GM06990 (cell line): ENCODE measurements at places on chromosomes 1 and 21.

DNA sequence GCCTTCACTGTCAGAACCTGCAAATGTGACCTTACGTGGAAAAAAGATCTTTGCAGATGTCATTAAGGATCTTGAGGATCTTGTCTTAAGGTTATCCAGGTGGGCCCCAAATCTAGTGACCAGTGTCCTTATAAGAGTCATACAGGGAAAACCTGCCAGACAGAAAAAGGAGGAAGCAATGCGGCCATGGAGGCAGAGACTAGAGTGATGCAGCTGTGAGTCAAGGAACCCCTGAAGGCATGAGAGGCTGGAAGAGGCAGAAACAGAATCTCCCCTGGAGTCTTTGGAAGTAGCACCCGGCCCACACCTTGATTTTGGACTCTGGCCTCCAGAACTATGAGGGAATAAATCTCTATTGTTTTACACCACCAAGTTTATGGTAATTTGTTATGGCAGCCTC lies 36.5 kb upstream of the DNASE2B start:
- no peak for DNase-seq

- DNase-seq = no peak
These were observed 30.5 kb downstream of the CLSTN1 start for GRCh38 chr1:9793291-9793690.

GRCh38 chr21:28239340-28239739 lies 753.3 kb downstream of the LTN1 start:
- no peak for DNase-seq

GRCh38 chr1:156124557-156125483 lies 10.3 kb downstream of the LMNA start:
- DNase-seq = no peak

DNA sequence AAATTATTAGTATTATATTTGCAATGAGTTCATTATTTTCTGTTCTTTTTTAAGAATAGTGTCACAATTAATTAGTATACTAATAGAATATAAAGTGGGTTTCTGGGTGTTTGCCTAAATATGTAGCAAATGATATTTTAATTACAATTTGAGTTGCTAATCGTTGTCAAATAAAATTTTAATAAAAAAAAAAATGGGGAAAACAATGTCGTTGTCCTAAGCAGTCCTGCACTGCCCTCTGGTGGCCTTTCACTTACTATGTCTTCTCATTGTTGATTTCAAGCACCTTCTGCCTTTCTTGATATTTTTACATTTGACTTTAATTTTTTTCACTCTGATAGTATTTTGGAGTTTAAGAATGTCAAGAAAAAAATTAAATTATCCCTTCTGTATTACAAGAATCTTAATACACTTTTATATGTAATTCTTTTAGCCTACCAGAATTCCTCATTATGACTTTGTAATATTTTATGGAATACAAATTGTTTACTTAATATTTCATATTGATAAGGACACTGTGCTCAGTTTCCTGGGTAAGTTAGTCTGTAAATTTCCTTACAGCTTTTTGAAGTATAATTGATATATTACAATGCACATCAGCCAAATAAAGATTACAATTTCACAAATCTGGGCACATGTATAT lies 104.5 kb upstream of the FMN2 start:
- DNase-seq = no peak

- no peak for DNase-seq
These were observed 54.9 kb downstream of the ENAH start for GRCh38 chr1:225597926-225598575.

- DNase-seq = no peak
These were observed 2.2 kb downstream of the CLIC6 start for GRCh38 chr21:34670962-34671348.

GRCh38 chr1:50109116-50109515 lies 396 bp downstream of the ELAVL4 start:
- no peak for DNase-seq

DNA sequence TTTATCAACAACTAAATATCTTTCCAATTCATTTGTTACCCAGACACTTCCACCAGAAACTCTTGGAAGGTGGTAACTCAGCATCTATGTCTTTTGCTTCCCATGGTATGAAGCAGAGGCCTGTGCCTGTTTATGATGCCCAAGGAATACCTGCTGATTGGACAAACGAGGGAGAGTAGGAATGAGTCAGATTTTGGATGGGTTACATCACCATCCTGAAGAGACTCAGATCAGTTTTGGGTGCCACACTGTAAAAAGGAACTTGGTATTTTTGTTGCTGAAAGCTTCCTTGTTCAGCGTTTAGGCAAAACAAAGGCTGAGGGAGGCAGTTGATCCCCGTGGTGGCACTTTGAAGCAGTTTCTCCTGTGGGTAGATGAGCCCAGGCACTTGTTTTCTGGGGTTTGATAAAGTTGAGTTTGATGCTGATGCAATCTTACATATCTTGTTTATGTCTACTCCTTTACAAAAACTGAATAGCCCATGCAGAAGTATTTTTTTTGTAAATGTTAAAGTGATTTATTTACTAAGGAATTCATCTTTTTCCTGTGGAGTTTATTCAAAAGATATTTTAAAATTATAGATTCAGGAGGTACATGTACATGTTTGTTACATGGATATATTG lies 26.7 kb upstream of the CYP4X1 start:
- no peak for DNase-seq

DNA sequence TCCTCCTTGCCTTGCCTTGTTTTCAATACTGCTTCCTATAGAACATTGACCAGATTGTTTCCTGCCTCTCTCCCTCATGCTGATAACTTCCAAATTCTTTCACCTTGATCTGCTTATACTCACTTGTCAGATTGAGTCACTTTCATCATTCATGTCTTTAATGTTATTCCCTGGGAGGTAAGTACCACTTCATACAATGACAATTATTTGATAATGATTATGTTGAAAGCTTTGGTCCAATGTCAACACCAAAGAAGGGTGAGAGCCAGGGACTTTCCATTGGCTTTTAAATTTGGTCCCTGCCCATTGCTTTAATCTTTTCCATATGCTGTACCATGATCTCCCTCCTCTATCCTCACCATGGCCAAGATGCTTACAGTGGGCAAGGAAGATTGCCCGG lies 137.4 kb downstream of the SYT2 start:
- no peak for DNase-seq

- no peak for DNase-seq
These were observed 13.5 kb upstream of the CD2 start for GRCh38 chr1:116740746-116741145.

DNA sequence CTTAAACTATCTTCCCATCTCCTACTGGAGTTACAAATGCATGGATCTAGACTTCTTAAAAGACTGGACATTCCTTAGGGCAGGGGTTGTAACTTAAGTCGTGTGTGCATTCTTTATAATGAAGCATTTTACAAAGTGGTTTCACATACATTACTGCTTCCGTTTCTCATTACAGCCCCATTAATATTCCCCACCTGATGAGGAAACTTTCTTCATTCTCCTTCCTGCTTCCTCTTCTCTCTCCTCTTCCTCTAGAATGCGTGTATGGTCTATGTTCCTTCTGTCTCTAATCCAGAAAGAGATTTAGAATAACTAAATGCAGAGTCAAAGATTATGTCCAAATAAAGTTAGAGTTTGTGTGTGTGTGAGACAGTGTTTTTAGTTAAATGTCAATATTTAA lies 1.8 kb upstream of the CAP1 start:
- DNase-seq = no peak

DNA sequence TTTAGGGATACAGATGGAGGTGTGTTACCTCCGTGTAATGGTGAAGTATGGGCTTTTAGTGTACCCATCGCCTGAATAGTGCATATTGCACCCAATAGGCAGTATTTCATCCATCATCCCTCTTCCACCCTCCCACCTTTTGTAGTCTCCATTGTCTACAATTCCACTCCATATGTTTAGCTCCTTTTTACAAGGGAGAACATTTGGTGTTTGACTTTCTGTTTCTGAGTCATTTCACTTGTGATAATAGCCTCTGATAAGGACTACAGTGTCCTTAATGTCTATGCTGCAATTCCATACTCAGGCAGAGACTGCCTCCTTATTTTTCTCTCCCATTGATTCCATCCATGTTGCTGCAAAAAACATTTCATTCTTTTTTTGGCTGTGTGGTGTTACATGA lies 48.7 kb downstream of the OVGP1 start:
- no peak for DNase-seq

DNA sequence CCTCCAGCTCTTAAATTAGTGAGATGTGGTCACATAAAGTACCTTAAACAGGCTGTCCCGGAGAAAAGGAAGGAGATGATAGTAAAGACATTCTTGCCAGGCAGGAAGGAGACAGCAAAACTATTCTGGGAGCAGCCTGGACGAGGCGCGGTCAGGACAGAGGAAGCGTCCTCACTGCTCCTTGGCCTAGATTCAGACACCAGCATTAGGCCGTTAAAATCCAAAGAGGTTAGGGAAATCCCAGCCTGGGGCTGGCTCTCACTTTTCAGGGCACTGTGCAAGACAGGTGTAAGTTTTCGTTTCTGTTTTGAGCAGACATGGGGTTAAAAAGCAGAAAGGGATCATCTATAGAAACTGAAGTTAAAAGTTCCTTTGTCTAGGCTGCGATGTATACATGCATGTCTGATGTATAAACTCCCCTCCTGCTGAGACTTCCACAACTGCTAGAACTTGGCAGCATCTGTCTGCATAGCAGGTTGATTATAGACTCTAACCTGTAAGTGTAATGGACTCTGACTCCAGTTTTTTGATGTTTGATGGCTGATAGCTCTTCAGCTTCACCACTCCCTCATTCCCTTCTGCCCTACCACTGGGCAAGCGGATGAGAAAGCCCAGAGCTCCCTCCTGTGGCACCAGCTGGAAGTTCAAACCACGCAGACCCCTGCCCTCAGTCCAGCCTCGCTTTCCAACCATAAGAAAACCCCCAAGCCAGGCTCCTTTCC lies 21.5 kb downstream of the STPG1 start:
- DNase-seq = peak; percentile 68

- DNase-seq = no peak
These were observed 171.9 kb downstream of the COL24A1 start for GRCh38 chr1:85984636-85985035.

- DNase-seq = no peak
These were observed 4.4 kb upstream of the MPZL1 start for GRCh38 chr1:167717351-167717750.
